Right lobe of liver (tissue), 6 donors: ENCODE measurements at places on chromosomes 12 and 14. TPM values are rescaled to one million over a fixed set of nuclear protein-coding genes. Genes with fewer than 3 reads are reported as not detected.

- no peak for DNase-seq
These were observed 16.4 kb upstream of the SRP54 start for GRCh38 chr14:34966413-34966812.

DNA sequence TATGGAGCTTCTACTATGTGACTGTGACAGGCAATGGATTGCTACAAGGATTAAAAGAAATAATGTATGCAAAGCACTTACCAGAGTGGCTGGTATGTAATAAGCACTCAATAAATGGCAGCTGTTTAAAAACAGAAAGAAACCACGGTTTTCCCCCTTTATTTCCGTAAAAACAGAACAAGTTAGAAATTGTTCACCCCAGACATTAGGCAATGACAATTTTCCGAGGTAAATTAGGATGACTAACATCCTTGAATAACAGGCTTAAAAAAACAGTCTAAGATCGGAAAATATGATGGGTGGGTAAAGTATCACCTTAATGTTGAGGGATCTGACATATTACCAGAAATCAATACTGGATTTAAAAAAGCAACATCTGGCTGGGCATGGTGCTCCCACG lies 20.9 kb upstream of the CNIH1 start:
- DNase-seq, result no peak

DNA sequence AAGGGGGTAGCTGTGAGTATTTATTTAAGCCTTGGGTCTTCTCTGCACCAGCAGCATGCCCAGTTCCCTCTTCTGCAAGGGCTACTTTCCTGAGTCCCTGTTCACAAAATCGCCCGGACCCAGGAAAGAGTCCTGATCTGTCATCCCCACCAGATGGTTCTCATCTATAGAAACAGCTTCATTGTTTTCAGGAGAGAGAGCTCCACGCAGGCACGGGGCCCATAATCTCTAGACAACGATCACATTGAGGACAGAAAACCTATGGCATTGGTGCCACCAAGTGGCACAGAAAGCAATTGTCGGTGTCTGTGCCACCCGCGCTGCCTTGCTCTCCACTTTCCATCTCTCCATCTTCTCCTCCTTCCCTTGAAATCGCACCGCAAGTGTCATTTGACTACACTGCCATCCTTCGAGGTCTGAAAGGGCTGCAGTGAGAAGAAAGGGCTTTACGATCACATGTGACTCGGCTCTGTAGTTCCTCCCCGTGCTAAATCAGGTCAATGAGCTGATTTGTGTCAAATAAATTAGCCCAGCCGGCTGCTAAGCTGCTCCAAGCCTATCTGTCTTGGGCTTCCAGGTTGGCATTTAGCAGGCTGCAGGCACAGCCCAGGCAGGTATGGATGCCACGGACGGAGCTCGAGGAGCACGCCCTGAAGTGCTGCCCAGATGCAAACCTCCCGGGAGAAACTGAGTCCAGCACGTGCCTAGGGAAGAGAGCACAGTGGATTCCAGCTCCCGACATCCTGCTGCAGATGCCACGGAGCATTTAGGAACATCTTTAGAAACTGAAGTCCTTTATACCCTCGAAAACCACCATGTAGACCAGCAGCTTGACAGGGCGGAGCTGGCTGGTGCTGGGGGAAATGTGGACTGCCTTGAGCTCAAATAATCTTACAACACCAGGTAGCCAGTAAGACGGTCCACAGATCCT lies 28.8 kb downstream of the SPRING1 start:
- DNase-seq, result peak; percentile 40

- DNase-seq, result no peak
These were observed 160.1 kb downstream of the SUDS3 start for GRCh38 chr12:118536306-118536906.

- no peak for DNase-seq
These were observed 1.8 kb downstream of the TM7SF3 start for GRCh38 chr12:27012239-27012981.

The TMEM229B gene
- total RNA-seq, result 1.8 TPM

The SYCP3 gene
- not detected for total RNA-seq

- DNase-seq, result no peak
These were observed 137.5 kb upstream of the KRAS start for GRCh38 chr12:25388183-25388582.

The SLCO1B1 gene
- 141 TPM for total RNA-seq

DNA sequence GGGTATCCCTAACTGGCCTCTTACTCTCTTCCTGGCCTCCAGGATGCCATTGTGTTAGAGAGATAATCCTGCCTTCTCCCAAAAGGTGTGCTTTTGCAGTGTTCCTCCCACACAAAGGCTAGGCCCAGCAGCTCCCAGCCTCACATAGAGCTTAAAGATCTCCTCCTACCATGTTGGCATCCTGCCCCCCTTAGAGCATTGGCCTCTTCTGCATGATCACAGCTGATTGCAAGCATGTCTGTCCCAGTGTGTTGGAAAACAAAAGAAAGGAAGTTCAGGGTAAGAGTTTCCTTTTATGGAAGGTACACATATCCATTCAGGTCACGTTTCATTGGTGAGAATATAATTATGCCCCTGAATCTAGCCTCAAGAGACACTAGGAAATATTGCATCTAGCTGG lies 405.4 kb downstream of the TMTC2 start:
- no peak for DNase-seq

The PROX2 gene
- not detected for total RNA-seq

DNA sequence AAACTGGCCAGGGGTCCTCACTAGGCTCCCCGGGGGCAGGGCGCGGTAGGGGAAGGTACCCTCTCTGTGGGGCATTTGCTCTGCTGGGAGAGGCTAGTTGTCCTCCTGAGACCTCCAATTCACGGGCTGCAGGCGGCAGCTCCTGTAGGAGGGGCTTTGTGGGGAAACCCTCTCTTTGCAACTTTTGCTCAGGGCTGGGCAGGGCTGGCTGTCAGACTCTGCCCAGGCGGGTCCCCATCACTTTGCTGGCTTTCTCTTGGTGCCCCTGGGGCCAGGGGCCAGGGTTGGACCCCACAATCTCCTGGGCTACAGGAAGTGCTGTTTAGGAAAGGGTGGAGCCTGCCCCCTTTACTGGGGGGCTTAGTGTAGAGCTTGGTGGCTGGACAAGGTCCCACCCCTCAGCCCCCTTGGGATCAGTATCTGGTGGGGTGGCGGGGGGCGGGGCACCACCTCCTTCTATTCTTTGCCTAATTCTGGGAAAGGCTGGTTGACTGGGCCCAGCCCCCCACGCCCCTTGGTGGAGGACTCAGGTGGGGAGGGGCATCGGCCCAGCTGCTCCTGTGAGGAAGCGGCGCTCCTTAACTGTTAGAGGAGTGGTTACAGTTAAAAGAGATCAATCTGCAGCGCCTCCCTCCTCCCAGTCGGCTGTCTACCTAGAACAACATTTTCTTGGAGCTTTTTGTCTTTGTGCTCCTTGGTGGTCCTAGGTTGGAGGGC lies 918.7 kb downstream of the AACS start:
- peak; percentile 55 for DNase-seq

DNA sequence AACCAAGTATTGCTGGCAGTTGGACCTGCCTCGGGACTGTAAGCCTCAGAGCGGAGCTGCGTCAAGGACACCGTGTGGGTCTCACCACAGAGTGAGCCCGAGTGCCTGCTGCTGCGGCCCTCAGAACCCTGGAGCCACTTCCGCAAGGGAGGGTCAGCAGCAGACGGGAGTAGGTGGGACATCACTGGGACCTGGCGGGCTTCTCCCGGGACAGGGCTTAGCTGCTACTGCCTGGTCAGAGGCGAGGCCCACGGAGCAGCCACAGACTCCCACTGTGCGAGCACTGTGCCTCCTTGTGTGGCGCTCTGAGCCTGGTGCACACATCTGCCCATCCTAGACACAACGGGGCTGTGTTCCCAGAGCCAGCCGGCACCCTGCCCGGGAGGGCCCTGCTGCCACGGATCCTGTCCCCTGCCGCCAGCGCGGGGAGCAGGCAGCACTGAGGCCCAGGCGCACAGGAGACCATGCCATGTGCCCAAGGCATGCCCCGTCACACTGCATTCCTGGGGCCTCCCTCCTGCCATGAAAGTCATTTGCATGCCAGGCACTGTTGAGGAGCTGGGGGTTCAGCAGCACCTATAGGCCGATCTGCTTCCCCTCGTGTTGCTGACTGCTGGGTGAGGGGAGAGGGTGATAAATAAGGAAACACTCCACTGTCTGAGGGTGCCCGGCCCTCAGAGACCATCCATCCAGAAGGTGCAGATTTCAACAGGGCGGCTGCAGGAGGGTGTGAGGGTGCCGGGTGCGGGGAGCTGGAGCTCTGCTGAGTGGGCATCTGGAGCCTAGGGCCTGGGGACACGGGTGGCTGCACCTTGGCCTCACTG lies 10.0 kb downstream of the HIP1R start:
- no peak for DNase-seq

The LTBR gene
- total RNA-seq, result 90.3 TPM

DNA sequence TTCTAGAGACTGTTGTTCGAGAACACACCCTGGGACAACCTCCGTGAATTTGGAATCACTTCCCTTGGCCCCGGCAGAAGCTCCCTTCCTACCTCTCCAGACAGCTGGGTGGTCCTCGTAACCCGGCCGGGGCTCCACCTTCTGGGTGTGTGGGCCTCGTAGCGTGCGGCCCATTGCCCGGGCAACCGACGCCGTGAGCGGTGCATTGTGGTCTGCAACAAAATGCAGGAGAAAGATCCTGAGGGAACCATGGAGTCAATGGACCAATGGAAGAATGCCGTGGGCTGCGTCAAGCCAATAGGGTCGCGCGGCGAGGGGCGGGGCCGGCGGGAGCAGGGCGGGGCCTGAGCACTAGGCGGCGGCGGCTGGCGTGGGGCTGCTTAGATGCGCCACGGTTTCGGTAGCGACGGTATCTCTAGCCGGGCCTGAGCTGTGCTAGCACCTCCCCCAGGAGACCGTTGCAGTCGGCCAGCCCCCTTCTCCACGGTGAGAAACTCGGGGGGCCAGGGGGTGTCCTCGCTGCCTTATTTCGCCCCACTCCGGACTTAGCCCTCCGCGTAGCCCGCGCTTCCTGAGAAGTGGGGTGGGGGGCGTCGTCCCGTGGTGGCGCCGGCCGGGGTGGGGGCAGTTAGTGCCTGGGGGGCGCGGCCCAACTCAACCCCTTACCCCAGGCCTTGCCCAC lies at the start of gene DYNLL1:
TSS of gene DYNLL1 (plus strand) at position 383 of the 682 bp plus-strand sequence. CDS start 309 bp downstream, outside the sequence.
- peak; percentile 97 for DNase-seq

The CLEC9A gene
- total RNA-seq, result not detected

The RERG gene
- 1.7 TPM for total RNA-seq

DNA sequence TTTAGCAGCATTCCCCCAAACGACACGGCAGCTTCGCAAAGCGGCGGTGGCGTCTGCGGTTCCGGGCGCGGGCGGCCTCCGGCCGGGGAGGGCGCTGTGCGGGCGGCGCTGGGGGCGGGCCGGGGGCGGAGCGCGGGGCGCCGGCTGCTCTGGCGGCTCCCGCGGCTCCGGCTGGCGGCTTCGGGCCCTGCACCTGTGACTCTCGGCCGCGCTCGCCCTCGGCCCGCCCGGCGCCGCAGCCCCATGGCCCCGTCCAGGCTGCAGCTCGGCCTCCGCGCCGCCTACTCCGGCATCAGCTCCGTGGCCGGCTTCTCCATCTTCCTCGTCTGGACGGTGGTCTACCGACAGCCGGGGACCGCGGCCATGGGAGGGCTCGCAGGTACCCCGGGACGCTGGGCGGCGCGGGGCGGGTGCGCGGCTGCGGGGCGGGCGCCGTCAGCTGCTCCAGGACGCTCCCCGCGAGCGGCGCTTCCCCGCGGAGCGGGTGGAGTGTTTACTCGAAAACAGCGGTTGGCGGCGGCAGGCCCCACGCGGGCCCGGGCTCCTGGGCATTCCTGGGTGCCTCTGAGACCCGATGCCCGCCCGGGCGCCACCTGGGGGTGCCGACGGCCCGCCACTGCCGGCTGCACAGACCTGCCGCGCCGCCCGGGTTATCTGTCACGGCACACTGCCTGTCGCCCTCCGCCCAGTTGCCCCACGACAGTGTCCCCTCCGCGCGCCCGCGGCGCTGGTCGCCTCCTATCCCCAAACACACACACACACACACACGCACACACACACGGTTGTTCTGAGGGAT lies at the start of gene SLC48A1:
TSS of gene SLC48A1 (plus strand) at position 177 of the 796 bp plus-strand sequence. CDS start at position 244, 67 bp downstream.
- peak; percentile 83 for DNase-seq

DNA sequence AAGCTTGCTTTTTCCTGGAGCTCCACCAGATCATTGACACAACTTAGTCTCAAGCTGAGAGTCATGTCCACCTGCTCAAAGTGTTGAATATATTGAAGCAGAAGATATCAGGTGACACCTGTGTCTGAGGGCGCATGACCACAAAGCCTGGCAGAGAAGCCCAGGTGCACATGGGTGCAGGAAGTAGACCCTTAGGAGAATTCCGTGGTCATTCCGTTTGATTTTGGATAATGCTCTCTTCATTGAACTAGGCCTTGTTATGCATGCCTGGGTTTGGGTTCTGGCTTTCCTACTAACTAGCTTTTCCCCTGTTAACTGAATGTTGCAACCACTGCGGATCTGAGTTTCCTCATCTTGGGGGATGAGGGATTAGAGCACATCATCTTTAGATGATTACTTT lies 7.1 kb downstream of the ARHGDIB start:
- DNase-seq, result no peak

DNA sequence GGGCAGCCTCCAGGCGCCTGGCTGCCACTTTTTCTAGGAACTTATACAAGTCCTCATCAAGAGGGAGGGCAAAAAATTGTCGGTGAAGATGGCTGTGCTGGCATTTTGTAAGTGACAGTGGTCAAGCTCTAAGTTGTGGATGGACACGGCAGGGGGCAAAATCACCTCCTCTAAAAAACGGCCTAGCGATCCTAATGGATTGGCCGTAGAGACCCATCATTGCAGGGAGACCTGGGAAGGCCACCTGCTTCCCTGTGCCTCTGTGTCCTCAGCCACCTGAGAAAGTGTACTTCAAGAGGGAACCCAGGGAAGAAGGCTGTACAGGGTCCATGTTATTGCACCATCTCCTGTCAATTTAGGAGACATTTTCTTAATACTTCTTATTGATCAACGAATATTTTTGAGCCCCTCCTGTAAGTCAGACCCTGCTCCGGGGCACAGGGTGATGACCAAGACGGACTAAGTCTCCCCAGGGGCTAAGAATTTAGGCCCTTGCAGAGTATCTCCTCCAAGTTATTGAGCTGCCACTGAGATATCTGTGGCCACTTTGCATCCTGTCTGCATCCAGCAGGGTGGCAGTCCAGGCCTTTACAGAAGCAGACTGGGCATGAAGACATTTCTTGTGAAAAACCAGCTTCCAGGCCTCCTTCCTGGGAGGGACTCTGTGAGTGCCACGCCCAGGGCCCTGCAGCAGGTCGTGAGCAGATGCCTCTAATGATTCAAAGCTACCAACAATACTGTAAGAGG lies 40.5 kb downstream of the PSMA6 start:
- DNase-seq, result no peak

- no peak for DNase-seq
These were observed 210.1 kb downstream of the RGS6 start for GRCh38 chr14:72142328-72142727.

The SDS gene
- total RNA-seq, result 208 TPM
